ENCODE measurements at places on chromosomes 3 and 15.

DNA sequence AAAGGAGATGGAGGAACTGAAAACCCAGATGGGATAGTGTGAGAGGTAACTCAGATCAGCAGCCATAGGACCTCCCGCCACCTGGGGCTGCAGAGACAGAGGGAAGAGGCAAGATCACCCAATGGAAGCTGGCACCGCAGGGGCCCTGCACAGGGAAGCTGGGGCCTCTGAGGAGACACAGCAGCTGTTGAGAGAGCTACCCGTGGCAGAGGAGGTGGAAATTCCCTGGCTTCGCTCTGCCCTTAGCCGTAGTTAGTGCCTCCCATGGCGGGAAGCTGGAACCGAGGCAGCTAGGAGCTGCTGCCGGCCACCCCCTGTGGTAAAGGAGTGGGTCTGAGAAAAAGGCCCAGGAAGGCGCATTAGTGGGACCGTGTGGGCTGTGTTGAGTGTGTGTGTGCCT is 18.0 kb upstream of the PLXNA1 start:
- no peak for DNase-seq

GRCh38 chr15:49558929-49559328 is 61.7 kb downstream of the FAM227B start:
- DNase-seq, result no peak

- DNase-seq, result no peak
Observed at GRCh38 chr15:39888809-39889208, 31.3 kb downstream of the GPR176 start.

GRCh38 chr3:5144316-5144994 is 22.4 kb downstream of the ARL8B start:
- no peak for DNase-seq
